ENCODE measurements at places on chromosomes 12 and 14.

DNA sequence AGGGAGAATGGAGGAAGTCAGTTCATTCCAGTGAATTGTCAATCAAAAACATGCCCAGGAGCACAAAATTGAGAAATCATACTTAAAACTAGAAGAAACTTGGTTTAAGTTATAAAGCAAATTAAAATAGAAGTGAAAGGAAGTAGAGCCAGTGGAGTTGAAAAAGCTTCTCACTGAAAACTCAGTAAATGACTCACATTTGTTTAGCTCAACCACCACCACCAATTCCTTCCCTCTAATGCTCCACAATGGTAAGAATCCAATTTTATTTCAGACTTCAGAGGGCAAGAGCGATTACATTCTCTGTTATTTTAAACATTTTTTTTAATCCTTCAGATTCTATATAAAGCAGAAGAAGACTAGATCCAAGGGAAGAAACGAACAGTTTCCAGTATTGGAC is 19.4 kb downstream of the UTP20 start:
- no peak for ATAC-seq

DNA sequence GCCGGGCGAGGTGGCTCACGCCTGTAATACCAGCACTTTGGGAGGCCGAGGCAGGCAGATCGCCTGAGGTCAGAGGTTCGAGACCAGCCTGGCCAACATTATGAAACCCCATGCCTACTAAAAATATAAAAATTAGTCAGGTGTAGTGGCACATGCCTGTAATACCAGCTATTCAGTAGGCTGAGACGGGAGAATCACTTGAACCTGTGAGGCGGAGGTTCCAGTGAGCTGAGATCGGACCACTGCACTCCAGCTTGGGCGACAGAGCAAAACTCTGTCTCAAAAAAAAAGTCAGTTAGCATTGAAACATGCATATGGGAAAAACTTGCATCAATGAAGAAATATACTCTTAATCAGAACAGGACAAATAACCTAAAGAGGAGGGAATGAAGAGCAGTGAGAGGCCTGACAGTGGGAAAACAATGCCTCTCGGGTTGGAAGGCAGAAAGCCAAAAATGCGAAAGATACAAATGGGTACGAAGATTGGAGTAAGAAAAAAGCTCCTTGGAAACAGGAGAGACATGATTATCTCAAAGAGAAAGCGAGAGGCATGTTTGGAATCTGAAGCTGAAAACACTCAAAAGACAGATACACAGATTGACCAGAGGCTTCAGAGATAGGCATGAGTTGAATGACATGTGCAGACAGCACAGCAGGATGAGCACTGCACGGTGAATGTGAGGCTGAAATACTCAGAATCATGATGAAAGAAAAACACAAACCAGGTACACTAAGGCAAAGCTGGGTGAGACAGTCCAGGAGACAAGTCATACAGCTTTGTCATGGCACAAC is 30.6 kb downstream of the RESF1 start:
- peak; percentile 86 for ATAC-seq

DNA sequence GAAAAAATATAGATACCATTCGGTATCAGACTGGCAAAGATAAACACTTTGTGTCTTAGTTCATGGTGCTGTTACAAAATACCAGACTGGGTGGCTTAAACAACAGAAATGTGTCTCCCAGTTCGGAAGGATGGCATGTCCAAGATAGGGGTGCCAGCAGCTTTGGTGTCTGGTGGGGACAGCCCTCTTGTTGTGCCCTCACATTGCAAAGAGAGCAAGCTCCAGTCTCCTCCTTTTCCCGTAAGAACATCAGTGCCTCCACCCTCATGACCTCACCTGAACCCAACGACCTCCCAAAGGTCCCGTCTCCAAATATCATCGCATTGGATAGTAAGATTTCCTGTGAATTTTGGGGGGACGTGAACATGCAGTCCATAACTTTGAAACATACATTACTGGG is 12.4 kb downstream of the ZBTB42 start:
- no peak for ATAC-seq

GRCh38 chr14:65339866-65340265 is 72.7 kb upstream of the FUT8 start:
- ATAC-seq = no peak

GRCh38 chr12:82963956-82964355 is 277.2 kb downstream of the TMTC2 start:
- no peak for ATAC-seq

DNA sequence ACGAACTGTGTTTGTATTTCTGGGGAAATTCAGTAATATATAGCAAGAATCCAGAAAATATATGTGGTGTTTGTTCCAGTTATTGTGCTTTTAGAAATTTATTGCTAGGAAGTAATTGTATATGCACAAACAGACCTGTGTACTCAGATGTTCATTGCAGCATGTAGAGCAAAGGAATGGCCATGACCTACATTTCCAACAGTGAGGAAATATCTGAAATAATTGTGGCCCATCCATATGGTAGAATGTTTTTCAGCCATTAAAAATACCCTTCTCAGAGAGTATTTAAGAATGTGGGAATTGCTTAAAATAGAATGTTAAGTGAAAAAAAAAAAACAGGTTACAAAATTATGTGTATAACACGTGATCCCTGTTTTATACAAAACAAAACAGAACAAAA is 77.3 kb downstream of the TMX1 start:
- ATAC-seq = no peak

DNA sequence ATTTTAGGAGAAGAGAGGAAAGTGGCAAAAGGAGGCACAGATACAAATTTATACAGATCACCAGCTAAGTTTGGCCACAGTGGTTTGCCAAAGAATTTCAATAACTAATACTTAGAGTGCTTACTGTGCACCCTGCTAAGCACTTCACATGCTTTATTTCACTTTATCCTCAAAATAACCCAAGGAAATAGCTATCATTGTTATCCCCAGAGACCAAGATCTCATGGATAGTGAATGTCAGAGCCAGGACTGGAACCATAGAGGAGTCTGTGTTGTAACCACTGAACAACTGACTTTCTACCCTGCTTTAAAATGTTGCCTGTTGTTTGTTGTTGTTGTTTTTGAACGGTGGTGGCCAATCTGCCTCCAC is 1.3 kb upstream of the TCP11L2 start:
- ATAC-seq = no peak

- ATAC-seq = no peak
These were observed 70.9 kb upstream of the OTX2 start for GRCh38 chr14:56881181-56881580.

- ATAC-seq = peak; percentile 87
These were observed 264.9 kb downstream of the NOVA1 start for GRCh38 chr14:26332966-26333365.

GRCh38 chr12:62898526-62898925 is 36.4 kb downstream of the PPM1H start:
- ATAC-seq = no peak

GRCh38 chr14:76371066-76371465 is 4.9 kb upstream of the ESRRB start:
- no peak for ATAC-seq

DNA sequence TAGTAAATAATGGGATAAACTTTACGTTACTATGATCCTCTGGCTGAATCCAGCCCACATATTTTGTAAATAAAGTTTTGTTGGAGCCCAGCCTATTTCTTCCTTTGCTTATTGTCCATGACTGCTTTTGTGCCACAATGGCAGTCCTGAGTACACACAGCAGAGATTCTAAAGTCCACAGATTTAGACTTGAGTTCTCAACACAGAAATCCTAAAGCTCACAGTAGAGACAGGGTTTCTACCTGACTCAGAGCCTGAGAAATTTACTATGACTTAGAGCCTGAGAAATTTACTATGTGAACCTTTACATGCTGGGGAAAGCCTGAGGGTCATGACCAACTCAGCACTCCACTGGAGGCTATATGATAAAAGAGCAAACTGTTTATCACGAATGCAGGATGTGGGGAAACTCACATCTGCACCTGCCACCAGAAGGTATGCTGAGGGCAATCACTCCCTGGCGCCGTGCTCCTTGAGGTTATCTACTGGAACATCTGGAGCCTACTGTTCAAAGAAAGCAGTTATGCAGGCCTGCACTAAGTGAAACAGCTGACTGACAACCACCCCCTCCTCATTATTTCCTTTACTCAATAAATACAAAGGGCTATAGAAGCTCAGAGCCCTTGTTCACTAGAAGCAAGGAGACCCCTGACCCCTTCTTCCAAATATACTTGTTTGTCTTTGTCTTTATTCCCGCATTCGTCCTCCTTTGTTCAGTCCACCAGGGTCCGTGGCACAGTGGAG is 52.6 kb upstream of the BICD1 start:
- ATAC-seq = no peak

- no peak for ATAC-seq
These were observed 408.3 kb downstream of the AACS start for GRCh38 chr12:125473501-125473900.

- ATAC-seq = peak; percentile 83
These were observed 44.7 kb downstream of the KCTD10 start for GRCh38 chr12:109432431-109432830.

Data from esophagus mucosa (tissue), 1 donor.